Activated T-helper 1 cell treated with anti-CD3 and anti-CD28 coated beads, Interleukin-2, amount 50 U/mL, for 16 hours (primary cell): ENCODE measurements at places on chromosomes 6 and 20.

DNA sequence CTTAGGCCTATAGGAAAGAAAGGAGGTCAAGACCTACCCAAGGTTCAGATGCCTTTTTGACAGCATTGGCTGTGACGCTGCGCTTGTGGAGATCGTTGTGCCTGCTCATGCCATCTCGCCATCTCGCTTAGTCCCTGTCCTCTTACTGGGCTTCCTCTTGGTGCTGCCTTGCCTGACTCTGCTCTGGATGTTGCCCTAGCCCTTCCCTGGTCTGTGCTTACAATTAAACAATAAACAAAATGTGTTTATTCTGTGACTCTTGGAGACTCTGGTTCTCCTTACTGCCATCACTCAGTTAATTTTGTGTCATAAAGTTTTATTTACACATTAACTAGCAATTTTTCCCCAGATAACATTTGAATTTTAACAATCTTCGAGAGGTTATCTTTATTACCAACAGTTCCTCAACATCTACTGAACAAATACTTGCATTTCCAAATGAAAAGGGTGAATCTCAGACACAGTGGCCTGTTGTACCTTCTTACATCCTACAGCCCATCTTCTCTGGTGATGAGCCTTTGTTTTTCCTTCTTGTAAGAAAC is 11.6 kb downstream of the AFDN start:
- DNase-seq, result no peak

GRCh38 chr6:95973976-95974375 is 41.8 kb upstream of the FUT9 start:
- no peak for DNase-seq

DNA sequence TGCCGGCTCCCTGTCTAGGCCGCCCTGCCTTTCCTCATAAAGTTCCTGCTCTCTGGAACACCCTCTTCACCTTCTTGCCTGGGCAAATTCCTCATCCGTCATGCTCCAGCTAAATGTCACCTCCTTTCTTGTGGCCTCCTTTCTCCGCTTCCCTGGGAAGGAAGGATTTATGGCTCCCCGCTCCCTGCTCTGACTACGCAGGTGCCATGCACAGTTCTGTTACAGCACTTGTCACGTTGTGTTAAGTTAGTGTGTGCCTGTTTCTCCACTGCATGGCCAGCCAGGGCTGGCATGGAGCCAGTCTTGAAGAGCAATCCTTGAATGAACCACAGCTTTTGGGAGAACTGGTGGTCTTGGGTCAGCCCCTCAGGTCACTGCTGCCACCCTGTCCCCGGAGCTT is 61.7 kb downstream of the CD40 start:
- no peak for DNase-seq

DNA sequence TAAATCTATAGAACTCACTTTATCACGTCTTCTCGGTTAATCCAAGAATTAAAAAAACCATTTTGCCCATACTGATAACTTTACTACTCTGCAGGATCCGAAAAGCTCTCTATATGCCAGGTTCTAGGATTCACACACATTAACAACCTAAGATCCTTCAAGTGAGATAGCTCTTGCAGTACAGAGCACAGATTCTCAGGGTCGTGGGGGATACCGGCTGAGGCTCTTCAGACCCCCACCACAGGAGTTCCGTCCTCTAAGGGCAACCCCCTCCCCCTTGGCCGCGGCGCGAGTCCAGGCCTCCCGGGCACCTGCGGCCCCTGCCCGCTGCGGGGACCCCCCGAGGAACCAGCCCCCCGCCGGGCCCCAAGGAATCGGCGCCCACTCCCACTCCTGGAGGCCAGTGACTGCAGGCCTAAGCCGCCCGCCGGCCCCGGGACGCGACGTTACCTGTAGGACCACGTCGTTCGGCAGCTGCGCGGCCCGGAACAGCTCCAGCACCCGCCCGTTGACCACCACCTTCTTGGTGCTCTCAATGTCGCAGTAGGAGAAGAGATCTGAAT is 892 bp downstream of the REPS1 start:
- no peak for DNase-seq

GRCh38 chr6:148242180-148242579 is 100.5 kb upstream of the SASH1 start:
- no peak for DNase-seq

GRCh38 chr20:23244156-23244915 is 106.3 kb upstream of the NXT1 start:
- DNase-seq, result no peak

- DNase-seq, result no peak
Observed at GRCh38 chr6:88730611-88731011, 232.8 kb downstream of the RNGTT start.

DNA sequence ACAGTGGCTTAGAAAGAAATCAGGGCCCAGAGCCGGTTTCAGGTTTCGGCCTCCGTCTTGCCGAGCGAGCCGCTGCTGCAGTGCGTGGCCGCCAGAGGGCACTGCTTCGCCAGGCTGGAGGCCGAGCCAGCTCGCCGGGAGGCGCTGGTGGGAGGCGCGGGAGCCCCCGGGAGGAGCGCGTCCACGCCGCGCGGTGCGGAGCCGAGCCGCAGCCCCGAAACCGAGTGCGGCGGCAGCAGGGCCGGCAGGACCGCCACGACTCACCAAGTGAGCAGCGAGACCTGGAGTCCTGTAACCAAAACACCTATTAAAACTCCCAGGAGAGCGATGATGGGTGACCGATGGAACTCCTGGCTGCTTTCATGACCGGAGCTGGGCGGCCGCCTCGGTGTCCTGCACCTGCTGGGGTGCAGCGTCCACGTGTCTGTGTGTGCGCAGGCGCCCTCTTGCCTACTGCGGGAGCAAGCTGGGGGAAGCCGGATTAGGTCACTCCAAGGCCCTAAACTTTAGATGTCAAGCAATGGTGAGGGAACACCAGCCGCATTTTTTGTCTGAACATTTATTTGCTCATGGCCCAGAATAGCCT is 186.9 kb upstream of the UST start:
- DNase-seq, result peak; percentile 54

DNA sequence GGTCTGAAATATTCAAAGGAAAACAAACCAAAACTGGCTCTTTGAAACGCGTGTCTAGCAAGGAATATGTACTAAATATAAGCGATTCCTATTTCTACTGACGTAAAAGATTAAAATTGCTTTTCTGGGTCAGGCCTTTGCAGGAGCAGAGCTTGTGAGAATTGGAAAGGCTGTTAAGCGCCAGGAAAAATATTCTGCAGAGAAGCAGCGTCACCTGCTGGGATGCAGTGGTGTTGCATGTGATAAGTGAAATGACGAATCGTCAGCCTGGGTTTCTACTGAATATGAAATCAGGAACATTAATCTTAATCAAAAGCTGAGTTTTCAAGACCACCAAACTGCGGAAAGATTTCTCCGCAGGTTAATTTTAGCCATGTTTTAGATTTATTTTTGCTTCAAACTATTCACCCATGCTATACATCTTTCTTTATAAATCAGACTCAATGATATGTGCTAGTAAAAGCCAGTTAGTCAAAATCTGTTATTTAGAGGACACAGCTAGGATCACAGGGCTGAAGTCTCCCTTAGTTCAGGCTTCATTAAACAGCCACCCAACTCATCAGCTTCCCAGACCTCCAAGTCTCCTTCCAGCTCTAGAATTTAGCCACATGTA is 67.4 kb downstream of the ALDH8A1 start:
- peak; percentile 8 for DNase-seq

GRCh38 chr6:15073344-15073789 is 172.5 kb upstream of the JARID2 start:
- no peak for DNase-seq

- DNase-seq, result no peak
Observed at GRCh38 chr20:4840801-4841200, 119.1 kb downstream of the PRND start.

DNA sequence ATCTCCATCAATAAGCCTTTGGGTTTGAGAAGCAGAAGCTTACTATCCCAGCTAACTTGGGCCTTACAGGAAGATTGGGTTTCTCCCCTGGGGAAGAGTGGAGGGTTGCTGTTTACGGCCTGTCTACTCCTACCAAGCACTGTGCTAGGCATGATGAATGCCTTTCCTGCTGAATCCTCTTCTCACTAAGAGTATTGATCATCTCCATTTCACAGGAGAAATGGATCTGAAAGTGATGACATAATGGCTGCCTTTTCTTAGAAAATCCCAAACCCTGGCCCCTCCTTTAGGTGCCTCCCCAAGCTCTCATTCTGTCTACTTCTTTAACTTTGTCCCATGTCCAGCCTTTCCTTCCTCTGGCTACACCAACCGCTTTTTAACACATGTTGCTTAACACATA is 66.1 kb downstream of the TSHZ2 start:
- no peak for DNase-seq

GRCh38 chr20:13111249-13111911 is 102.6 kb downstream of the SPTLC3 start:
- no peak for DNase-seq

DNA sequence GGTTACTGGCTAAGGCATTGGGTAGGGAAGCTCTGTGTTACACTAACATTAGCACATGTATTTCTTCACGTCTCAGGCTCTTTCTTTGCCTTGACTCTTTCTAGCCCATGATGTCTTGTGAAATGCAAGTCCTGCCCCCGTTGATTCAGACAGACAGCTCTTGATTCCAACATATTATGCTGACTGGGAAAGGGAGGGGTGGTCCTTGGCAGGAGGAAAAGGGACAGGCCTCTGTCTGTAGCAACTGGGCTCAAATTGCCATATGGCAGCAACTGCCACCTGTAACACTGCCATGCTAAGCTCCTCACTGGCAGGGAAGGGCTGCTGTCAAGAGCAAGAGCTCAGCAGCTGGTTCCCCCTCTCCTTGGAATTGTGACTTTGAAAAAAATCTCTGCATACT is 5.7 kb upstream of the KCNK15 start:
- no peak for DNase-seq

GRCh38 chr6:53044071-53044470 is 21.1 kb upstream of the FBXO9 start:
- no peak for DNase-seq

DNA sequence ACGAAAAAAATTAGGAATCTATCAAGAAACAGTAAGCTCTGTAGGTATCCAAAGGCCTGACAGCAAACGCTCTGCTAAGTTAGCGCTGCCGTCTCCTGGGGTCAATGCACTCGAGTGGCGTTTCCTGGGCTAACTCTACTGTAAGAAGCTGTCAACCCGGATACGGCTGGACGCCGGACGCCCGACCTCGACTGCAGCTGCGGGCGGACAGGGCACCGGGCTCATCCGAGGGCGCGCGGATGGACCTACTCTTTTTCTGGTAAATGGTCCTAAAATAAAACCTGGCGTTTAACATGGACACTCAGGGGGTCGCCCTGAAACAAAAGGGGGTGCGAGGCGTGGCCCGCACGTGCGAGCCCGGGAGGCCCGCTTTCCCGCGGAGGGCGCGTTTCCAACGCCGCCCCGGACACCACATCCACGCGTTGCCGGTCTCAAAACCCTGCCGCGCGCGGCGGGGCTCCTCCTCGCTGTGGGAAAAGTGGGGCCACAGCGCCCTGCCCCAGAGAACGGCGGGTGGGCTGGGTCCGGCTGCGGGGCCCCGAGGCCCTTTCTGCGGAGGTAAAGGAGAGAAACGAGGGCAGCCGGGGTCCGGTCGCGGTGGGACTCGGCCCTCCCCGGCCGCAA is 537 bp downstream of the TCP1 start:
- peak; percentile 4 for DNase-seq

GRCh38 chr6:71258078-71258866 is 30.3 kb upstream of the OGFRL1 start:
- no peak for DNase-seq
